ENCODE measurements at places on chromosomes 16 and 17.

GRCh38 chr16:71504901-71505300 is 15.8 kb upstream of the ZNF19 start:
- no peak for DNase-seq

- no peak for DNase-seq
These were observed 125.5 kb upstream of the HSBP1 start for GRCh38 chr16:83682116-83682867.

GRCh38 chr17:4908711-4909496 is 6.0 kb upstream of the CHRNE start:
- peak; percentile 63 for DNase-seq

DNA sequence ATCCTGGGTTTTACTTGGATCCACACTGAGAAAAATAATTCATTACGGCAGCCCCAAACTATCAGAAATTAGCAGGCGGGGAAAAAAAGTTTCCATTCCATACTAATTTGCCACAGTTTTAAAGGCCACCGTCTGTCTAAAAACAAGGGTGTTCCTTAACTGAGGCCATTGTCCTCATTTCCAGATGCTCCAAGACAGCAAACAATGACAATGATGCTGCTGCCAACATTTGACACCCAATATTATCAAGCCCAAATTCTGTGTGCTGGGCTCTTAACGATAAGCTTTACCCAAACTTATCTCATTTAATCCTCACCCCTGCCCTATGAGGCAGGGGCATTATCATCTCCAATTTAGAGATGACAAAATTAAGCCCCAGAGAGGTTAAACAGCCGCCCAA is 26.3 kb downstream of the CUEDC1 start:
- no peak for DNase-seq

- no peak for DNase-seq
These were observed 19.0 kb downstream of the PPM1D start for GRCh38 chr17:60618854-60619526.

DNA sequence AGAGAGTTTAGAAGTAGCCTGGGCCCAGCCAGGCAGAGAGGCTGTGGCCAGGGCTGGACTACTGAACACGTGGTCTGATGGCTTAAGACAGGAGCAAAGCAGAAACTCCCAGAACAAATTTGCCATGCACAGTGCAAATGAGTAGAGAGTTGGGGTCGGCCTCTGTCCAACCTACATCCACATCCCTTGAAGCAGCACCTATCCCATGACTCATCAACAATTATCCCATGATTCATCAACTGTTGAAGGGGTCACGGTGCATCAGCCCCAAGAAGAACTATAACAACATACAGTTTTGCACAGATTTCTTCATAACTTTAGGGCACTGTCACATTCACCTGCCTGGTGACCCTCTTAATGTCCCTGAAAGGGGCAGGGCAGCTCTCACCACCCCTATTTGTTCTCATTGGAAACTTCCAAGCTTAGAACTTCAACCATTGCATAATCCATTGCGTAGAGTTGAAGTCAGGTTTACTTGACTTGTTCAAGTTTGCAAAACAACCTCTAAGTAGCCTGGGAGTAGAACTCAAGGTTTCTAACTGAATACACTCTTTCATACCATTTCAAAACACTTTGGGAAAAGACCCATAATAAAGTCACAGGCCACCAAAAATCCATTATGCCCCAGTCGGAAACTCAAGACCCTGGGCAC is 235.2 kb upstream of the CDH5 start:
- no peak for DNase-seq

- peak; percentile 51 for DNase-seq
These were observed 74.8 kb upstream of the SMURF2 start for GRCh38 chr17:64736804-64737492.

- DNase-seq: no peak
These were observed 23.8 kb downstream of the PDILT start for GRCh38 chr16:20380782-20381181.

GRCh38 chr16:49987381-49987780 is 37.6 kb upstream of the CNEP1R1 start:
- DNase-seq: no peak

DNA sequence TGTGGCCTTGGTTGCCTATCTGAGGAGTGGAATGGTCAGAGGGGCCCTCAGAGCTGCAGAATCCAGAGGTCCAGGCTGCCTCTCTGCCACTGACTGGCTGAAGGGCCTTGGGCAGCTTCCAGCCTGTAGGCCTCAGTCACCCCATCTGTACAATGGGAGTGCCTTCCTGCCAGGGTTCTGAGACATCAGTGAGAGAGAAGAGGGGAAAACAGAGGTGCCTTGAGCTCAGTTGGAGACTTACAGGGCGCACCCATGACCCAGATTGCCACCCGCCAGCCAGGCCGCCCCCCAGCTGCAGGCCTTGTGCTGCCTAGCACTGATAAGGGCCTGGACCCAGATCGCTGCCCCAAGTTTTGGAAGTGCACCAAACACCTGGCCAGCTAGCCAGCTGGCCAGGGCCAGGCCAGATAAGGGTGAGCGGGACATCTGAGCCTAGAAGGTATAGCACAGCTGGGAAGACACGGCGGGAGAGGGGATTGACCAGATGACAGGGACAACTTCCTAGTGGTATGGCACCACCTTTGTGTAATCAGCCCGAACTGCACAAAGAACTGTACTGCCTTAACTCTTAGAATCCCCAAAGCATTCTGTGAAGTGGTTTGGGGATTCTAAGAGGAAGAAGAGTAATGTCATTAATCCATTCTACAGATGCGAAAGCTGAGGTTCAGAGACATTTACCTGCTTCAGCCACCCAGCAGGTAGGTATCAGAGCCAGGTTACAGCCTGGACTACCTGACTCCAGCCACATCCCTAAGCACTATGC is 1.4 kb downstream of the SLC4A1 start:
- peak; percentile 97 for DNase-seq

- no peak for DNase-seq
These were observed 4.8 kb downstream of the TNP2 start for GRCh38 chr16:11264155-11264832.

DNA sequence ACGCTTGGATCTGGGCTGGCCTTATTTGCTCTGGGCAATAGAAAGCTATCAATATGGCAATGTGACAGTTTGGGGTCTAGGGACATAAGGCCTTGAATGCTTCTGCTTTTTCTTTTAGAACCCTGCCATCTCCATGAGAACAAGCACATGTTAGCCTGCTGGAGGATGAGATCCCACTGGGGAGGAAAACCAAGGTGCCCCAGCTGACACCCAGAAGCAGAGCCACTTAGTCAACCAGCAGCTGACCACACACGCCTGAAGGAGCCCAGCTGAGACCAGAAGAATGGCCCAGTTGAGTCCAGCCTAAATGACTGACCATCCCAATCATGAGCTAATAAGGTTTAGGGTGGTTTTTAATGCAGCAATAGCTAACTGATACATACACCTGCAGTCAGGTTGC is 171.2 kb downstream of the AHSP start:
- DNase-seq: no peak

DNA sequence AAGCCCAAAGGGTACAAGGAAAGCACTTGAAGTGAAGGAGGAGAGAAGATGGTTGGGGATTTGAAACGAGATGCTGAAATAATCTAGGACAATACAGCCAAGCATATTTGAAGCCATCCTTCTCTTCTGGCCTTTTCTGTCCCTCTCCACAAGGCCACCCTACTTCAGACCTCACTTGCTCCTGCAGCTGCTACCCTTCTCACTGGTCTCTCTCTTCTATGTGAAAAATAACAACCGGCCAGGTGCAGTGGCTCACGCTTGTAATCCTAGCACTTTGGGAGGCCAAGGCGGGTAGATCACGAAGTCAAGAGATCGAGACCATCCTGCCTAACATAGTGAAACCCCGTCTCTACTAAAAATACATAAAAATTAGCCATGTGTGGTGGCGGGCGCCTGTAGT is 33.2 kb upstream of the HAPSTR1 start:
- no peak for DNase-seq

DNA sequence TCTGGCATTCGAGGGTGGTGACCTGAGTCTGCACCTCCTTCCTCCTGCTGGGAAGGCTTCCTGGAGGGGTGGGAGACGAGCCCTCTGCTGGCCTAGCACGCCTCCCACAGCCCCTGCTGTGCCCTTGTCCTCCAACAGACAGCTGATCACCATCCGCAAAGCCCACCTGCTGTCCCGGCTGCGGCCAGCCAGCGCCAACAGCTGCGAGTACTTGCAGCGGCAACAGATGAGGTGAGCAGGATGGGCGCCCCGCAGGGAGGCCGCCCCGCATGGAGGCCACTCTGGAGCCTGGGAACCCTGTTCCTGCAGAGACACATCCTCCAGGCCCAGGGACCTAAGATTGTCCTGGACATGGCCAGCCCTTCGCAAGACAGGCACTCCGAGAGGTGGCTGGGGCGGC is 21.6 kb downstream of the UBALD1 start:
- DNase-seq: no peak

DNA sequence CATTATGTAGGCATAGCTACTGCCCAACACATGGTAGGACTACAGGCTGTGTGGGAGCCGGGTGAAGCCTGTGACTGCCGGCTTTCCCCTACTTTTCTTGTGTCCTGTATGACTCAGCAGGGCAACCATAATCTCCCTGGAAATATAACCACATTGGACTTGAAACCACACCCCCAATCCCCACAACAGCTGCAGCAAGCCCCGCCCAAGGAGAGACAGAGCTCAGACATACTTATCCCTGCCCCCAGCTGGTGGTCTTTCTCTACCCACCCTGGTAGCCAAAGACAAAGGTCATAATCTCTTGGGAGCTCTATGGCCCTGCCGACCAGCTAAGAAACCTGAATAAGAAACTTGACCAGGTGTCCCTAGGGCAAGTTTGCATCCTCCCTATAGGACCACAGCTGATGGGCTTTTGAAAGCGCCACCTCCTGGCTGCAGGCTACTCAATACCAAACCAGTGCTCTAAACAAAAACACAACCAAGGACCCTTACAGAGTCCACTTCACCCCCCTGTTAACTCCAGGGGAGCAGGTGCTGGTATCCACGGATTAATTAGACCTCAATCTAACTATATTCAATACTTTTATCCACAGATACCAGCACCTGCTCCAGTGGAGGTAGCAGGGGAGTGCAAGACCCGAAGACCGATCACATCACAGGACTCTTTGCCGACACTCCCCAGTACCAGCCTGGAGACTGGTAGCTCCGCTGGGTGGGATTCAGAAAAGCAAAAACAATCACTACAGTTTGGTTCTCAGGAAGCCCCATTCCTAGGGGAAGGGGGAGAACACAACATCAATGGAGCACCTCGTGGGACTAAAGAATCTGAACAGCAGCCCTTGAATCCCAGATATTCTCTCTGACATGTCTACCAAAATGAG is 91.2 kb downstream of the IRX5 start:
- DNase-seq: peak; percentile 77

DNA sequence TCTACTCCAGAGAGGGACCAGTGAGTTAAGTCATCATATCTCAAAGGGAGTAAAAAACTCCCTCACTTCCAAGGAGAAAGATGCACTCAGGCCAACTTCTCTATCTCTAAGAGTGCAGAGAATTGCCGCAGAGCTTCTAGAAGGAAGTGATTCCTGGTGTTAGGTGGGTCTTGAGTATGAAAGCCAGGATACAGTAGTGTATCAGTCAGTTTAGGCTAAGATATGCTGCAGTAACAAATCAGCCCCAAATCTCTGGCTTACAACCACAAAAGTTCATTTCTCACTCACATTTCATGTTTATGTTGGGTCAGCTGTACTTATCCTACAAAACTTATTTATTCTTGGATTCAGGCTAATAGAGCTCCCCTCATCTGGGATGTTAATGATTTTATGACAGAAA is 106.3 kb downstream of the HS3ST4 start:
- DNase-seq: no peak

DNA sequence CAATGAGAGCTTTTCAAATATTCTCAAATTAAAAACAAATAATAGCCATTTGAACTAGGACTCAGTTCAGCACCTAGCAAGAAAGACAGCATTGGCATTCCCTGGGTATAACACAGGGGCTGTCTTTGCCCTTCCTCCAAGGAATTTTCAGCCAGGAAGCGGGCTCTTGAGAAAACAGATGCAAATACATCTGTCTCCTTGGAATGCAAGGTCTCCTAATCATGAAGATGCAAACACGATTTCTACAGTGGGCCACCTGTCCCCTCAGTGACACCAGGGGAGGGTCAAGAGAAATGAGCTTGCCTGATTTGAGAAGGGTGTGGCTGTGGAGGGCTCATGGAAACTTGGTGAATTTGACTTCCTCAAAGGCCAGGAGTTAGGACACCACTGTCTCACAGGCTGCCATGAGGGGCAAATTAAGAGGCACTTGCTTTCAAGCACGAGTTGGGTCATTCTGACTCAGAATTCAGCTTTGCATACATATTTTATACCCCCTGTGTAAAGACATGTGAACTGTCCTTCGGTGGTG is 24.5 kb upstream of the SUPT4H1 start:
- no peak for DNase-seq

- DNase-seq: no peak
These were observed 217.4 kb upstream of the ZFHX3 start for GRCh38 chr16:73265124-73265837.

GRCh38 chr16:2719328-2720063 is 528 bp downstream of the PRSS27 start:
- no peak for DNase-seq

GRCh38 chr16:543301-544164 is 16.0 kb downstream of the CAPN15 start:
- no peak for DNase-seq

- DNase-seq: no peak
These were observed 9.2 kb downstream of the ABCA3 start for GRCh38 chr16:2331199-2331930.

- no peak for DNase-seq
These were observed 6.7 kb upstream of the ADGRG1 start for GRCh38 chr16:57621521-57622271.

- no peak for DNase-seq
These were observed 530.6 kb downstream of the WWOX start for GRCh38 chr16:78630102-78630501.

DNA sequence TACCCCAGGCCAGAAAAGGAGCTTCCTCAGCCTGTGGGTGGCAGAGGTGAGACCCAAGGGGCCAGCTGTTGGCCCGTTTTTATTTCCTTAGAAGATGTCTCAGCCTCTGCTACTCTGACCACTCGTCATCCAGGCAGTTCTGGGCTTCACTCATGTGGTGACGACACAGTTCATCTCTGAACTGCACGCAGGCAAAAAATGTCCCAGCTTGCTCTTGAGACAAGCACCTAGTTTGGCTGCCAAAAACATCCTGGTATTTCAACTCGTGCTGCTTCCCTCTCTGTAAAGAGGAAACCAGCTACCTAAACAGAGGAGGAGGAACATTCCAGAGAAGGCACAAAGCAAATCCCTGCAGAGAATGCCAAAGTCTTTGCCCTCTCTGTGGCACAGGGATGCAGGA is 125.7 kb downstream of the XYLT1 start:
- DNase-seq: no peak

- DNase-seq: peak; percentile 36
These were observed 233.1 kb upstream of the AXIN2 start for GRCh38 chr17:65794572-65794971.

Measured in K562 (cell line).